ENCODE measurements at places on chromosomes 3 and 15.

DNA sequence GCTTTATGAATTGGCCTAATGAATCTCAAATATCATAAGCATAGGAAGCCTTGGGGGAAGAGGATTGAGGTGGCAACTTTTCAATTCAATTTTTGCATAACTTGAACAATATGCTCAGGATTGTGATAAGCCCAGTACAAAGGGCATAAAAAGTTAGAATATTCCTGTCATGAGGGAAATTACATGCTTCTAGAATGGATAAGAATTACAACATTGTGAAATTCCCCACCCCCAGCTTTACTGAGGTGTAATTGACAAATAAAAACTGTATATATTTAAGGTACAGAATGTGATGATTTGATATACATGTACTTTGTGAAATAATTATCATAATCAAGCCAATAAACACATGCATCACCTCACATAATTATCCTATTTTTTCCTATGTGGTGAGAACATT, 132.6 kb upstream of the TNIK start:
- DNase-seq, result no peak

DNA sequence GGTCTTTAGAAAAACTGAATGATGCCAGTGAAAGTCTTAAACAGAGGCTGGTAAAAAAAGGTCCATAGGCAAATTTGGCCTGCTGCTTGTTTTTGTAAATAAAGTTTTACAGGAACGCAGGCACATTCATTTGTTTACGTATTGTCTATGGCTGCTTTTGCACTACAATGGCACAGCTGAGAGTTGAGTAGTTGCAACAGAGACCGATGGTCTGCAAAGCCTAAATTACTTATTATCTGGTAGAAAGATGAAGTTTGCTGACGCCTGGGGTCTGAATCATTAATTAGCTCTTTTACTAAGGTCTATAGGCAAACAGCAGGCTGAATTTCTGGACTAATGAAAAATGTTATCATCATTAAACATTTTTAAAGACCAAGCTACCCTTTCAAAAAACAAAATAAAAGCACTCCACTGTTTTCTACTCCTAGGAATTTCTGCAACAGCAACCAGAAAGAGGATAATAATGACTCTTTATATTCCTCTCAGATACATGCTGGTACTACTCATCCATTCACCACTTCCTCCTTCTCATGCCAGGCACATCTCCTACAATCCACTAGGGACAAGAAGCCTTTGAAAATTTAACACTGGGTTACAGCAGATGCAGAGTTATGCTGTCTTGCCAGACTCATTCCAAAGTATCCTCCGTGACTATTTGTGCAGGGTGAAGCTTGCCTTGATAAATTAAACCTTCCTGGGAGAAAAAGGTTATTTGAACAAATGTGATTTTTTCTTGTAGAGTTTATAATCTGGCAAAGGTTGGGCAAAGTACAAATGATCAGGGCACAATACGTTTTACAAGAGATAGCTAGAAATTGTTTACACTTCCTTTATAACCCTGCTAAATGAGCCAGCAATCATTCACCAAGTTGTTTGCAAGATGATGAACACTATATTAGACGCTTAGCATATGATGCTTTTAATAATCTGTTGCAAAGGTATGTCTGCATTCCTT, 6.0 kb downstream of the GATM start:
- DNase-seq, result no peak

GRCh38 chr15:34514251-34514670, 69.2 kb downstream of the GOLGA8B start:
- DNase-seq, result peak; percentile 15

- no peak for DNase-seq
Measured at GRCh38 chr15:33209575-33210481, 15.3 kb upstream of the FMN1 start.

DNA sequence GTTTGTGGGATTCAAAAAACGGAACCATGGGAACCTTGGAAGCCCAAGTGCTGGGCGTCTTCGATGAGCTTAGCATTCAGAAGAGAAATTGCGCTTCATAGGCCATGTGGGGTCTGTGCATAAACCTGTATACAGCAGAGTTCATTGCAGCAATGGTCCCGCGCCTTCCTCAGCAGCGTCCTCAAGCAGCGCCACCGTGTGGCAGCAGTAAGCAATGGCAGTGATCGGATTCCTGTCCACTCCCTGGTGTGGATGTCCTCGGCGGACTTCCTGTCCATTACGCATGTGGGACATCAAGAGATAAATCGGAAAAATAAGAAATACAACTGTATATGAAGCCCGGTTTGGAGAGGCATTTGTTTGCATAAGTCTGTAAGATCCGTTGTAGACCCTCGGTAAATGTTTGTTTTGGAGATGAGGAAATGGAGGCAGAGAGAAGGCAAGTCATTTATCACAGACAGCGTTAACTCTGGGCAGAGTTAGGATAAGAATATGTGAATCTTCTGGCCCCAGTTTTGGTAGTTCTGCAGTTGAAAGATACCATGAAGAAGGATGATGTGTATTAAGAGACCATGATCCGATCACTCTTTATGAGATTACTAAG, 57.7 kb downstream of the CNTN4 start:
- no peak for DNase-seq

DNA sequence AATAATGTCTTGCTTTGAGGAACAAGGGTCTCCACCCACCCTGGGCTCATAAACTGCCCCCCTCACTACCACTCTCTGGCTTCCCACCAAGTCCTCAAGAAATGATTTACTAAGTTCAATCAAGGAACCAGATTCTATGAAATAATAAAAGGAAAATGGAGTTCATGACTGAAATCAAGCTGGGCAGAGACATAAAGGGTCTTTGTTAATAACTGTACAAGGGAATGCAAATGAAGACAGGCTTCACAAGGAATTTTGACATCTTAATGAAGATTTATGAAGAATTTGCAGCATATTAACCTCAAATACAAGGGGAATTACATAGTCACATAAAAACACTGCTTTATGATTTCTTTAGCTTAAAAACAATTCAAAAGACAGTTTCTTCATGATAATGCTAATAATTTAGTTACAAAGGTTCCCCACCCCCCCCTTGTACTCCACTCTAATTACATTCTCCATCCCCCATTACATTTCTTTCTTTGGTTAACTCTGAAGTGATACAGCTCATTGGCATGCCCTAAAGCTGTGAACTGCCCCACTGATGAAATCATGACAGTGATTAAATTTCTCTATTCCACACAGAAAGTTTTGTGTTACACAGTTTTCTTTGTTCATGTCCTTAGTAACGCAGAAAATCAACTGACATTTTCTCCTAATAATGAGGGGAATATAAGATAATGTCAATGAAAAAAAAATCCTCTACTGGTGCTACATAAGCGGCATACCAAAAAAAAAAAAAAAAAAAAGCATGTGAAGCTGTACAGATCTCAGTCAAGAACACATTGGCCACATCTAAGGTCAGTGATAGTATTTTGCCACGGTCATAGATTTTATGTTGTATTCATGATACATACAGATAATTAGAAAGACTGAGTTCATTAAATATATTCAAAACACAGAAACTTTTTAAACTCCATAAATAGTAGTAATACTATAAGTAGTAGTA, 54.4 kb downstream of the WWTR1 start:
- DNase-seq, result no peak

DNA sequence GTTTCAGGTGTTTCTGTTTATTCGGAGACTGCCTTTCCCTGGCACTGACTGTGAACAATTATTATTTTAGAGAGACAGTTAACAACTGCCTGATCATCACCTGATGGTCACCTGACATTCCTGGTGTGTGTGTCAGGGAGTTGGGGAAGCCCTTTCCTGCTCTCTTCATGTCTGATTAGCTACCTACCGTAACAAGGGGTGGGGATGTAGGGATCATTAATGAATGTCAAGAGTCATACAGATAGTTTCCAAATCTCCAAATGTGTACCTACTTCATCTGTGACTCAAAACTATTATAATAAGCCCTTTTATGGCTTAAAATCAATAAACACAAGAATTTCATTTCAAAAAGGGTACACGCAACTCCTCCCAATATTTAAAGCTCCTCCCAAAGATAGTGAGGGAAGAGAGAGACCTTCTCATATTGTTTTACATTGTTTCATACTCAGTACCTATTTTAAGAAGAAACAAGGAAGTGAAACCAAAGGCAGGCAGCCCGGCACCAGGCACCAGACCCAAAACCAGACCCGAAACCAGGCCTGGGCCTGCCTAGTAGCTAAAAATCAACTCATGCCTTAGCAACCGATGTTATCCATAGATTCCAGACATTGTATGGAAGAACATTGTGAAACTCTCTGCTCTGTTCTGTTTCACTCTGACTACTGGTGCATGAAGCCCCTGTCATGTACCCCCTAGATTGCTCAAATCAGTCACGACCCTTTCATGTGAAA, 844.9 kb upstream of the ALCAM start:
- no peak for DNase-seq

GRCh38 chr3:4939276-4939675, 40.0 kb upstream of the BHLHE40 start:
- no peak for DNase-seq

GRCh38 chr3:122681284-122681973, 790 bp downstream of the PARP14 start:
- DNase-seq, result no peak

GRCh38 chr15:79572691-79573404, 140.7 kb downstream of the MINAR1 start:
- DNase-seq, result no peak

DNA sequence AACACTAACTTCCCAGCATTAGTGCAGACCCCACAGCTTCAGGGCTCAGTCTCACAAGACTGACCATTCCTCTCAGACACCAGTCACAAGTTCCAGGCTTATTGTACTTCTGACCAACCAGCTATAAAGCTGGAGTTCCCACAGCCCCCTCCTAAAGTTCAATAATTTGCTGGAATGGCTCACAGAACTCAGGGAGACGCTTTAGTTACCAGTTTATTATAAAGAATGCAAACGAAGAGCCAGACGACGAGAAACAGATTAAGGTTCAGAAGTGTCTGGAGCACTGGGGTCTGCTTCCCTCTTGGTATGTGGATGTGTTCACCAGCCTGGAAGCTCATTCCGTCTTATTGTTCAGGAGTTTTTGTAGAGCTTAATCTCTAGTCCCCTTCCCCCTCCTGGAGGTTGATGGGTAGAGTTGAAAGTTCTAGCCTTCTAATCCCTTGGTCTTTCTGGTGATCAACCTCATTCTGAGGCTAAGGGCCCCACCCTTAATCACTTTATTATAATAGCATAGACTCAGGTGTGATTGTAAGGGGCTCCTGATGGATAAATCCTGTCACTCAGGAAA, 4.8 kb upstream of the CSRNP1 start:
- no peak for DNase-seq

DNA sequence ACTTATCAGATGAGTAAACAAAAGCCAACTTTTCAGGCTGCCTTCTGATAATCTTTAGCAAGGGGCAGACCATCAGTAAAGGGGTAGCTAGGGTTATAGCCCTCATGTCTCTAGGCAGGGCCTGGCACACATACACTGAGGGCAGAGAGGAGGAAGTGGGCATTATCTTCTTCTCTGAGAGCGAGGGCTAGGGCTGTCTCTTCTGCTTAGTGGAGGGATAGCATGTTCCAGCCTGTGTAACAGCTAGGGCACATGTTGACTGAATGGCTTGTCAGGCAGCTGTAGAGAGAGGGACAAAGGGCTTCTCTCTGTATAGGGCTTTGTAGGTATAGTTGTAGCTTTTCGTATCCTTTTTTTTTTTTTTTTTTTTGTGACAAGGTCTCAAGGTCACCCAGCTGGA, 17.8 kb downstream of the CRTC3 start:
- no peak for DNase-seq

- no peak for DNase-seq
Measured at GRCh38 chr3:170171563-170171962, 10.0 kb downstream of the PHC3 start.

- DNase-seq, result no peak
Measured at GRCh38 chr3:171700653-171701052, 109.6 kb downstream of the PLD1 start.

- DNase-seq, result no peak
Measured at GRCh38 chr3:71063773-71064290, 519.7 kb downstream of the FOXP1 start.

GRCh38 chr3:194250098-194251002, 100.8 kb downstream of the CPN2 start:
- peak; percentile 42 for DNase-seq

GRCh38 chr3:32422943-32423342, 31.3 kb downstream of the CMTM7 start:
- DNase-seq, result no peak

GRCh38 chr3:46996689-46997452, 17.4 kb downstream of the NBEAL2 start:
- DNase-seq, result no peak

GRCh38 chr3:156665291-156665690, 9.1 kb upstream of the TIPARP start:
- no peak for DNase-seq

DNA sequence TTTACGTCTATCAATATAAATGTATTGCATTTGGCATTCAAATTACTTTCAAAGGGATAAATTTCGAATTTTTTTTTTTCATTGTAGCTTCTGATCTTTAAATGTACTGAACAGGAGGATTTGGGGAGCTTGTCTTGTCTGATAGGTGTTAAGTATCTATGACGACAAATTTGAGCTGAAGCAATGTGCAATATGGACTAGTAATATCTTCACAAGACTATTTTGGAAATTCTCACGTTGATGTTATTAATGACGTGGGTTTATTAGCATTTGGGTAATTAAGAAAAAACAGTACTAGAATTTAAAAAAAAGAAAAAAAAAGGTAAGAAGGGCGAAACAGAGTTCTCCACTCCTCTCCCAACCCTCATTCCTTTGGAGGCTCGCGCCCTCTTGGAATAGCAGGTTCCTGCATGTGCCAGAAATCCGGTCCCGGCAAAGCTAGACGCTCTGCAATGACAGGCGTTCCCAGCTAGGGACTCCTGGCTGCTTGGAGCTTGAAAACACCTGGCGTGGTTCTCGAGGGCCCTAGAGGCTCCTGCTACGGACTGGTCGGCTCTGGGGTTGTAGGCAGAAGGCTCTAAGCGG, 648 bp upstream of the P2RY1 start:
- no peak for DNase-seq

GRCh38 chr15:96700555-96700954, 370.1 kb downstream of the NR2F2 start:
- DNase-seq, result no peak

DNA sequence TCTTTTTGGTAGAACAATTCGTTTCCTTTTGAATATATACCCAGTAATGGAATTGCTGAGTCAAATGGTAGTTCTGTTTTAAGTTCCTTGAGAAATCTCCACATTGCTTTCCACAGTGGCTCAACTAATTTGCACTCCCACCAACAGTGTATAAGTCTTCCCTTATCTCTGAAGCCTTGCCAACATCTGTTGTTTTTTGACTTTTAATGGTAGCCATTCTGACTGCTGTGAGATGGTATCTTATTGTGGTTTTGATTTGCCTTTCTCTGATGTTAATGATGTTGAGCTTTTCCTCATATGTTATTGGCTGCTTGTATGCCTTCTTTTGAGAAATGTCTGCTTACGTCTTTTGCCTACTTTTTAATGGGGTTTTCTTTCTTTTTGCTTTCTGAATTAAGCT, 270.6 kb upstream of the MEIS2 start:
- DNase-seq, result no peak

GRCh38 chr3:113105093-113105449, 106.3 kb upstream of the BOC start:
- no peak for DNase-seq

DNA sequence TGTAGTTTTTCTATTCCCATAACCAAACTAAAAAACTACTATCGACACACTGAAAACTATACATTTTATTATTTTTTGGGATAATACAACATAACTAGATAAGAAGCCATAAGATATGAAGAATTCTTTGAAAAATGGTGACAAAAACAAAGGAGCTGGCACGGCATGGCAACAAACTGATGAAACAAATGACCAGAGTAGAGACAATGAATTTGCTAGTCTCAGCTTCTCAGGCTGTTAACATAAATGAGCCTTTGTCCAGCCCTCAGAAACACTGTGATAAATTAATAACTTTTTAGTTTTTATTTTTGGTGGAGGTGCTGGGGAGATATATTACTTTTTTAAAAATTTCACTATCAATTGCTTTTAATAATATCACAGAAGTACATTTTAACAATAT, 100.7 kb downstream of the SMARCC1 start:
- DNase-seq, result no peak

Measured in GM04504 (cell line).